ENCODE measurements at places on chromosomes 6 and 20.
A peak's percentile ranks its signal among the peaks of the same experiment; 100 is the strongest.

DNA sequence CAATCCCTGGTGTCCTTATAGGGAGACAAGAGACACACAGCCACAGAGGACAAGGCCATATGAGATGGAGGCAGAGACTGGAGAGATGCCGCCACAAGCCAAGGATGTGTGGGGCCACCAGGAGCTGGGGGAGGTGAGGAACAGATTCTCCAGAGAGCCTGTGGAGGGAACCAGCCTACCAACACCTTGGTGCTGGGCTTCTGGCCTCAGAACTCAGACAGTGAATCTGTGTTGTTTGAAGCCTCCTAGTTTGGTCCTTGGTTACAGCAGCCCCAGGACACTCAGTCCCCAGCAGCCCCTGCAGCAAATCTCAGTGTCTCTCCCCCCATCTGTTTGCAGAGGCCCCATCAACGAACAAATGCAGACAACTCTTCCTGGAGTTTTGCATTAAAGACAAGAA lies 73.2 kb upstream of the BHLHE23 start:
- DNase-seq, result no peak

DNA sequence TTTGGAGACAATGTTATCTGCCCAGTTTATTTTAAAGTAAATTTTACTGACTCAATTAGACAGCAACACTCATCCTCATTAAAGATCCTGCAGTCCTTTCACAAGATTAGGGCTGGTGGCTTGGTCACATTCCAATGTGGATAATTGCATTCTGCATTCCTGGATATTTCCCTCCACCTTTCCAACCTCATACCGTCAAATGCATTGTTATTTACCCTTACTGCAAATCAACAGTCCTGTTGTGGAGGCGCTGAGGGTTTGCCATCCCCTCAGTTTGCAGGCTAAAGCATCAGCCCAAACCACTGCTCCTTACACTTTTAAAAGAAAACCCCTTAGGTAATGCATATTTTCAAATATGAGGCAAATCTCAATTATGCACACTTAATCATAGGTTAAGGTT lies 5.4 kb downstream of the CITED2 start:
- DNase-seq, result no peak

- DNase-seq, result no peak
Observed at GRCh38 chr6:154306696-154307095, 49.9 kb downstream of the IPCEF1 start.

GRCh38 chr20:8362457-8362856 lies 230.4 kb downstream of the PLCB1 start:
- DNase-seq, result no peak

DNA sequence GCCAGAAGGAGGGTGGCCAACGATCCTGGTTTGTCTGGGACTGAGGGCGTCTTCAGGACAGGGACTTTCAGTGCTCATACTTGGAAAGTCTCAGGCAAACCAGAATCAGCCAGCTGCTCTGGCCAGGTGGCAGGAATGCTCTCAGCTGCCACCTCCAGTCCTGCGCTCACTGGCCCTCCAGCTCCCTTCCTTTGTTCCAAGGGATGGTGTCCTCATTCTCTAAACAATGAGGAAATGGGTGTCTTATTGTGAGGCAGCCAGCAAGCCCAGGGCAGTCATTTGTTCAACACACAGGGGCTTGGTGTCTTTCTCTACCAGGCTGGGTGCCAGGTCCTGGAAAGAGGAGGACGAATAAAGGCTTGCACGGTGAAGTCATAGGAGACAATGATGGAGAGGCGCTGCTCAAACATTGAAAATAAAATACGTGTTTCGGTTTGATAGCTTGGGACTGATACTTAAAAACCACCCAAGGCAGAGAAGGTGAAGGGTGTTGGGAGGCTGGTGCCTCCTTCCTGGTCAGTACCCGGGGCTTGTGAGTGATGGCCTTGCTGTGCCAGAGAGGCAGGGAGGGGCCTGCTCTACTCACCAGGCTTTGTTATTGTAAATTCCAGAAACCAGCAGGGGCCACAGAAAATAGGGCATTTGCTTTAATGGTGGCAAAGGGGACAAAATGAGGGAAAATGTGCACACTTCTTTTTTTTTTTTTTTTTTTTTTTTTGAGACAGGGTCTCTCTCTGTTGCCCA lies 11.3 kb upstream of the TMEM181 start:
- DNase-seq, result no peak

DNA sequence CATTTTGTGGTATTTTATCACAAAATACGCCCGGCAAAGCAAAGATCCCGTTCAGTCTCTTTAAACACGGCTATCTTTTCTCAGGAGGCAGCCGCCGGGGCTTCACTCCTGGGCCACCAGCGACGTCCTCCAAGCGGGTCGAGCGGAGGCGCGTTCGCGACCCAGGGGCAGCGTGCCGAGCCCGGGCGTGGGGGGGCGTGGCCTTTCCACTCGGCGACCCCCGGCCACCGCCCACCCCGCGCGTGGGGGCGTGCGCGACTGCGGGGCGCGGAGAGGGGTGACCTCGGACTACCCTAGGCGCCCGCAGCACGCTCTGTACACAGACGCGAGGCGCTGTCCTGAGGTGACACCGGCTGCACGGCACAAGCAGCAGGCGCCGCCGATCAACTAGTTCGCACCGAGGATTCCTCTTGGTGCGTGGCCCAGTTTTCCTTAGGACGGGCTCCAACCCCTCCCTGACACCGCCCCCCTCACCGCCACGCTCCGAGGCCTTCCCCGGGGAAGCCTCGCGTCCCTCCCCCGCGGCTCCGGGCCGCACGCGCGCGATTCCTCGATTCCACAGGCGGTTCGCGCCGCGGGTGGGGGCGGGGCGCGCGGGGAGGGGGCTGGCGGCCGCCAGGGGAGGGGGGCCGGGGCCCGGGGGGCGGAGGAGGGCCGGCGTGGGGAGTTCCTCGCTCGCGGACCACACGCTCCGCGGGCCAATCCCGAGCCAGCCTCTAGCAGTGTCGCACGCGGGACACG lies 1.1 kb upstream of the JARID2 start:
- peak; percentile 75 for DNase-seq

GRCh38 chr20:45969712-45970634 lies 2.0 kb downstream of the ZNF335 start:
- DNase-seq, result peak; percentile 61

GRCh38 chr6:107823047-107823557 lies 1.0 kb downstream of the SCML4 start:
- DNase-seq, result no peak

DNA sequence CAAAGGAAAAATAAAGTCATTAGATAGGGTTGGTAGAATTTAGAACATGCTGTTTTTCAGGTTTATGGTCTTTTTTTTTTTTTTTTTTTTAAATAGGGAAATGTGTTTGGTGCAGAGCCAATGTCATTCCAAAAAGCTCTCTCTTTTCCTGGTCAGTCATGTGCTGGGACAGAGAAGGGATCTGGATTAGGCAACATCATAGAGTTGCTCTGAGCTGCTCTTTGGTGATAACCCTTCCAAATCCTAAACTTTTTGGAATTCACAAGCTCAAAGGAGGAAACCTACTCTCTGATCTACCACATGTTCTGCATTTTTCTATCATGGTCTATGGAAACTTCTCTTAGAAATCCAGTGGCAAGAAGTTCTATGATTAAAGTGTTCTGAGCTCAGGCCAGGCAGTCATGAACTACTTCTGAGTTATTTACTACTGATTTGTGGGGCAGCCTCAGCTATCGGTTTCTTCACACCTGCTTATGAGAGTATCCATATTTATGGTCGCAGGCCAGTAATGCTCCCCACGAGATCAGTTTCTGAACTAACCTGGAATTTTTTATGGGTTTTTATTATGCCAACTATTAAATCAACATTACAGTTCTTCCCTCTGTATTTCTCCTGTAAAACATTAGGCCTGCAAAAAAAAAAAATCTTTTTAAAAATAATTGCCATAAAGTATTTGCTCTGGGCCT lies 4.8 kb downstream of the EDN1 start:
- no peak for DNase-seq

- DNase-seq, result no peak
Observed at GRCh38 chr6:3322366-3322890, 63.7 kb downstream of the PSMG4 start.

GRCh38 chr6:58073263-58073662 lies 755.8 kb downstream of the PRIM2 start:
- no peak for DNase-seq

GRCh38 chr6:83273596-83273995 lies 80.4 kb downstream of the RWDD2A start:
- no peak for DNase-seq

DNA sequence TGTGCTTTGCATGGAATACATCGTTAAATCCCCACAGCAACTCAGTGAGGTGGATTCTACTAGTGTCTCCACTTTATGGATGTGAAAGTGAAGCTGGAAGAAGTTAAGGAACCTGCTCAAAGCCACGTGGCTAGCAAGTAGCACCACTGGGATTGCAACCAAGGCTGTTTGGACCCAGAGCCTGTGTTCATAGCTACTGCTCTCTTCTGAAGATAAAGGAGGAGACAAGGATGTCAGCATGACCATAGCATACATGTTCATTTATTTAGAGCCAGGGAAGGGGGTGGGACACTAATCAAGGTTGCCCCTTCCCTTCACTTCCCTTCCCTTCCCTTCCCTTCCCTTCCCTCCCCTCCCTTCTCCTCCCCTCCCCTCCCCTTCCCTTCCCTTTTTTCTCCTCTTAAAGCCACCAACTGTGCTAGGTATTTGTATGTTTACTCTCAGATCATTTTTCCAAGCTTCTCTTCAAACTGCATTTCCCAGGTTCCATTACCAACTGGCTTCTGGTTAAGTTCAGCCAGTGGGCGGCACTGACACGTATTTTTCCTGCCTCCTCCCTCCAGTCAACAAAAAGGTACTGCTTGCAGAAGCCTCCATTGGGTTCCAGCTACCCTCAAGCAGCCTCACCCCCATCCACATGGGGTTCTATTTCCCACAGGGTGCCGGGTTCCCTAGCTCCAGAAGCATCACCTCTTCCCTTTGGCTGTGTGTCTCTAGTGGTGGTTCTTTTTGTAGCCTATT lies 134.9 kb downstream of the BCAS1 start:
- DNase-seq, result no peak

GRCh38 chr20:63378626-63379025 lies 17.5 kb upstream of the CHRNA4 start:
- no peak for DNase-seq

GRCh38 chr20:1209447-1210387 lies 6.5 kb downstream of the C20orf202 start:
- no peak for DNase-seq

DNA sequence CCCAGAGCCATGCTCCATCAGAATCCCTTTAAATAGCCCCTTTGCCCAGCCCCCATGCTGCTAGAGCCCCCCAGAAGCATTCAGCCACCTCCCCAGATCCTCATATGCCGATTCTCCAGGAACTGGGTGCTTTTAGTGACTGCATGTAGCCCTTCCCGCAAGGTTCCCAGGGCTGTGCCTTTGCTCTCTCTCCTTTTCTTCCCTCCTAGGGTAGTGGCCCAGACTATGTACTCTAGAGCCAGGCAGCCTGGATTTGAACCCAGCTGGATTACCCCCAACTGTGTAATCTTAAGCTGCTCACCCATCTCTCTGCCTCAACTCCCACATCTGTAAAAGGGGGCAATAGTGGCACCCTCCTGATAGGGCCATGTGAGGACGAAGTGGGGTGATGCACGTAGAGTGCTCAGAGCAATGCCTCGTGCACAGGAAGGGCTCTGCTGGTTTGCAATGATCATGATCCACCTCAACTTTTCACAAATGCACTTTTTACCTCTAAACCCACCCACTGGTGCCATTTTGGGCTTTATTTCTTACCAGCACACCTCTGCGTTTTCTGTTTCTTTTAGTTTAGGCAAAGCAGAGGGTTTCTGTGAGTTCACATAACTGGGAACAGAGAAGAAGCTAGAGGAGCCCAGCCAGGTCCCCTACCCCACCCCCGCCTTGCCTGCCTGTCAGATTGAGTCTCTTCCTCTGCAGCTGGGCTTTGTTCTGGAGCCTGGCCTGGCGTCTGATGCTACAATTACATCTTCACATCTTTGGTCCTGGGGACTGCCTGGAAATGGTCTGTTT lies 396.5 kb downstream of the RNGTT start:
- DNase-seq, result no peak

- peak; percentile 25 for DNase-seq
Observed at GRCh38 chr6:149809798-149810197, 54.4 kb downstream of the LRP11 start.

- no peak for DNase-seq
Observed at GRCh38 chr6:3540253-3540820, 83.5 kb upstream of the SLC22A23 start.

DNA sequence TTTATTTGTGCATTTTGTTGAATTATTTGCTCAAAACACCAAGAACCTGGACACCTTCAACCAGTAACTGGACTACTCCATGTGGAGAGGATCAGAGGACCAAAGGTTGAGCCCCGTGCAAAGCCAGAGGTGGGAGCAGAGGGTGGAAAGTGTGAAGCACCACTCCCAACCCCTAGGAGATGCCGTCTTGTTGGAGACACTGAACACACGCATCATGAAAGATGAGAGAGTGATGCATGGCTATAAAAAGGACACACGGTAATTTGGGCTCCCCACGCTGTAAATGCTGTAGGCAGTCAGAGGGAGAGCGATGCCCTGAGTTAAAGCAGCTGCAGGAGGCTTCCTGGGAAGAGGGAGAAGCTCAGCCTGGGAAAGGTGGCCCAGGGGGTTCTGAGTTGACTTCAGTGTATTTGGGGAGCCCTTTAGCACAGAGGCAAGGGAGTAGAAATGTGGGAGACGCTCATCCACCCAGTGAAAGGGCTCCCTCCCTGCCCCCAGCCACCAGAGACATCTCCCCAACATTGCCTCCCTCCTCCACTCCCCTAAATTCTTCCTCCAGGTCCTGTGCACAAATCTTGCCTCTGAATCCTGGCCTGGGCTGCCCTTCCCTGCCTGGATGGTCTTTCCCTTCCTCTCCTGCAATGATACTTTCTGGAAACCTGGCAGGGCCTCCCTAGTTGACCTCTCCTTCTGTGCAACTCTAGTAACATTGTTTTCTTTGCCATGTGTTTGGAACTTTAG lies 55.8 kb upstream of the IYD start:
- DNase-seq, result no peak

GRCh38 chr6:34657307-34657978 lies 39.1 kb downstream of the ILRUN start:
- no peak for DNase-seq

DNA sequence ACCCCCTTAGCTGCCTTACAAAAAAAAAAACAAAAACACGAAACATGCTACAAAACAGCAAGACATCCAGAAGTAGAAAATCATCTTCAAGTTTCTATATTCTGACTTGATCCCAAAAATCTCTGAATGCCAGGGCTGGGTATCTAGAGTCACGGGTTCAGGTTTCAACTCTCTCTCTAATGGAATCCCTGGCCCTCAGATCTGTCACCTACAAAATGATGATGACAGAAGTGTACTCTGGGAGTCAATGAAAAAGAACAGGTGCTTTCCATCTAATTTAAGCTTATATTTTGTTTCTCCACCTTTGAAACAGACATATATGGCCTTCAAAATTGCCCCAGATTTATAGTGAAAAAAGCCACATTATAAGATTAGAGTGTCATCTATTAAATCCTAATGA lies 18.3 kb downstream of the RTN4IP1 start:
- no peak for DNase-seq

Data from hematopoietic multipotent progenitor cell (in vitro differentiated cells).